ENCODE measurements at places on chromosomes 2 and 18.

DNA sequence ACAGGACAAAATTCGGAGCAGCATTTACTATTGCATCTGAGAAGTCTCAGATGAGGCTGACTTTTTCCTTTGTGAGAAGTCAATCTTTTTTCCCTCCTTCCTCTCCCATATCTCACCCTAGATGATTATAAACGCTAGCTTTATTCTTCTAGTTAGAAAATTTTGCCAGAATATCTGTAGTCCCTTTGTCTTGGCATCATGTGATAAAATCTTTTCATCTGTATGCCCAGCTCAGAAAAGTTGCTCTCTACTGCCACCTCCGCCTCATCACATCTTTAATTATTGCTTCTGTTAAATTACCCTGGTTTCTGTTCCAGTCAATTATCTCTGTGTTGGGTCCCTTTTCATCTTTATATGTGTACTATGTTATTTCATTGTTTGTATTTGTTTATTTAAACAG lies 210.8 kb upstream of the SLC35G4 start:
- no peak for DNase-seq

DNA sequence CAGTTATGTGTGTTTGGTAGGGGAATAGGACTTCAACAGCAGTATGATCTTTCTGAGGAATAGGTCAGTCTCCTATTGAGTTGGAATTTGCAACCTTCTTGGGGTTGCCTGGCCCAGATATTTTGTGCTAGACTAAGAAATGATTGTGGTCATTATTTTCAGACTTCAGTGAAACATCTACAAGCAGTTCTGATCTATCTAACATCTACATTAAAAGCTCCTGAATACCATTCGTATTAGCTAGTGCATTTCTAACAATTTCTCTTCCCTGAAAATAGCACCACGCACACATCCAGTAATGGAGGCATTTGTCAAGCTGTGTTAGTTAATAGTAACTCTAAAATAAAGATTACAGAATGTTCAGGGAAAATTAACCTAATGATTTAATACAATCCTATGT lies 179.3 kb downstream of the FIGN start:
- DNase-seq = no peak

- DNase-seq = peak; percentile 24
Observed at GRCh38 chr2:30165050-30165520, 18.3 kb downstream of the YPEL5 start.

- DNase-seq = no peak
Observed at GRCh38 chr2:109499566-109499965, 114.2 kb downstream of the SEPTIN10 start.

DNA sequence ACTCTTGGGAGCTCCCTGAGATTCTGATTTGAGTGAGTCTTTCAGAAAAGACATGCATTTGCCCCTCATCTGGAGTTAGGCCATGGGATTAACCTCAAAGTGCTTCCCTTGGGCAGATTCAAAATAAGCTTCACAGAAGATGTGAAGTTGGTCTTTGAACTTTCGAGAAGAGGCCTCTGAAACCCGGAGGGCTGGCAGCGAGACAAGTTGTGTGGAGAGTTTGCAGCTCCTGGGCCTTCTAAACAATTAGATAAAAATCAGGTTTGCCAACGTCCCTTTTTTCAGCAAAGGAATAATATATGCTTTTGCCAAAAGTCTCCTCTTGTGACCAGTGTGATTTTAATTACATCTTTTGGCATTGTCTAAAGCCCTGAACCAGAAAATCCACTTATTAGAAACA lies 489.7 kb downstream of the SOX11 start:
- DNase-seq = no peak

- DNase-seq = no peak
Observed at GRCh38 chr18:21997207-21998143, 171.9 kb upstream of the GATA6 start.

DNA sequence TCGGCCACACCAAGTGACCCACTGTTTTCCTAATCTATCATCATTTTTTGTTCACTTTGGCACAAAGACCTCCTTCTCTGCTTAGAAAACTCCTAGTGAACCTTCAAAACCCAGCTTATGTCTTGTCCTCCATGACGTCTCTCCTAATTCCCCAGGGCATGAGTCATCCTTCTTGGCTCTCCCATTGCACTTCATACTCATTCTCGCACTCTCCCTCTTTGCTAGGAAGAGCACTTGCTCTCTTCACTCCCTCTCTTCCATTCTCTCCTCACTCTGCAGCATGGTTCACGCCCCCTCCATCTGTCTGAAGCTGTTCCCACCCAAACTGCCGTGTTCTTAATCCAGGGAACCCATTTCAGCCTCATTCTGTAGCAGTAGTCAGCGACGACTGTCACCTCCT lies 103.9 kb downstream of the MRO start:
- DNase-seq = no peak

- DNase-seq = no peak
Observed at GRCh38 chr2:236629961-236630872, 60.6 kb downstream of the ACKR3 start.

- no peak for DNase-seq
Observed at GRCh38 chr2:34912084-34912483, 1313.0 kb upstream of the FAM98A start.

- no peak for DNase-seq
Observed at GRCh38 chr2:189933041-189933440, 129.5 kb downstream of the MSTN start.

DNA sequence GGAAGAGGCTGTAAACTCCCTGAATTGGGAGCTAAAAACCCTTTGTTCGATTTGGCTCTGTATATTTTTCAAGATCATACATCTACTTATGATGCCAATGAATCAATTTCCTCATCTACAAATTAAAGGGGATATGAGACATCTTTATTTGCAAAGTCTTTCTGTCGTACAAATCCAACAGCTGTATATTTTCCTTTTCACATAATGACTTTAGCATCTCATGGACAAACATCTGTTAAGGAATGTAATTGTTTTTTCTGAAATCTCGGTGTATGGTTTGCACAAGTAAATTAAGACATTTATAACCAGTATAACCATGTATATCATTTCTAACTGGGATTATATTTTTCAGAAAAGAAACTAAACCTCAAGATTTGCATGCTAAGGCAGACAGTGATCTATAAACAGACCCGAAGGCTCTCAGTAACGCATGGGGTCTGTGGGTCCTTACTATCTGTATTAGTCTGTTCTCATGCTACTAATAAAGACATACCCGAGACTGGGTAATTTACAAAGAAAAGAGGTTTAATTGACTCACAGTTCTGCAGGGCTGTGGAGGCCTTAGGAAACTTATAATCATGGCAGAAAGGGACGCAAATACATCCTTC lies 130.8 kb downstream of the SLC8A1 start:
- no peak for DNase-seq

GRCh38 chr2:217299590-217299989 lies 439.7 kb upstream of the TNP1 start:
- no peak for DNase-seq

DNA sequence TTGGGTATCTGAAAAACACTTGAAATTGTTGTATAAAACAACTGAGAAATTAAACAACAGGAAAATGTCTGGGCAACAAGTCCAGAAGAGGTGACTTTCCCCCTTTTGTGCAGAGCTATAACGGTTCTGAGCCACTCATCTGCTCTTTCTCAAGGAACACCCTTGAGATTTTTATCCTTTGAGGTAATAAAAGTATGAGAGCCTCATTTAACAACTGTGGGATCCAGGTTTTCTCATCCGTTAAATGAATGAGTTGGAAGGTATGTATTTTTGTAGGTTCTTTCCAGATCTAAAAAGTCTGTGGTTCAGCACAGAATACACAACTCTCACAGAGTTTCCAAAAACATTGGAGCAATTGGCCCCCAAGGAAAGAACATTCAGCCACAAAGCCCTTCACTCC lies 93.0 kb downstream of the ANKRD44 start:
- DNase-seq = no peak

DNA sequence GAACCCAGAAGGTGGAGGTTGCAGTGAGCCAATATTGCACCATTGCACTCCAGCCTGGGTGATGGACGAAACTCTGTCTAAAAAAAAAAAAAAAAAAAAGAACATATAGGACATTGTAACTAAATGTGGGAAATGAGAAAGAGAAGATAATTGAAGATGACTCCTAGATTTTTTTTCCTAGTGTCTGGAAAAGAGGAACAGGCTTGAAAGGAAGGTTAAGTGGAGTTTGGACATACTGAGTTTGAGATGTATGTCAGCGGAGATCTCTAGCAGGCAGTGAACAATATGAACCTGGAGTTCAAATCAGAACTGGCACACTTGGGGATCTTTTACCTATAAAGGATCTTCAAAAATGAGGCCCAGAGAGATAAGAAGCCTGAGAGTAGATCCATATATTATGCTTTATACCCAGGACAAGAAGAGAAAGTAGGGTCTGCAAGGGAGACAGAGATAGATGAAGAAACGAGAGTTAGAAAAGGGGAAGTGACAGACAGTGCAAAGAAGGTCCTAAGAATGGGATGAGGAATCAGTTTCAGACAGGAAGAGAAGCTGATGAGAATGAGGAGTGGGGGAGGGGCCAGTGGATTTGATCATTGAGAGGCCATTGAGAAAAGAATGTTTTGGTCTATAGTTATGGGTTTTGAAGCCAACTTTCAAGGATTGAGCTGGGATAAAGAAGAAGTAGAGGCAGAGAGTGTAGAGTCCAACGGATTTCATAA lies 46.9 kb upstream of the CD28 start:
- no peak for DNase-seq

DNA sequence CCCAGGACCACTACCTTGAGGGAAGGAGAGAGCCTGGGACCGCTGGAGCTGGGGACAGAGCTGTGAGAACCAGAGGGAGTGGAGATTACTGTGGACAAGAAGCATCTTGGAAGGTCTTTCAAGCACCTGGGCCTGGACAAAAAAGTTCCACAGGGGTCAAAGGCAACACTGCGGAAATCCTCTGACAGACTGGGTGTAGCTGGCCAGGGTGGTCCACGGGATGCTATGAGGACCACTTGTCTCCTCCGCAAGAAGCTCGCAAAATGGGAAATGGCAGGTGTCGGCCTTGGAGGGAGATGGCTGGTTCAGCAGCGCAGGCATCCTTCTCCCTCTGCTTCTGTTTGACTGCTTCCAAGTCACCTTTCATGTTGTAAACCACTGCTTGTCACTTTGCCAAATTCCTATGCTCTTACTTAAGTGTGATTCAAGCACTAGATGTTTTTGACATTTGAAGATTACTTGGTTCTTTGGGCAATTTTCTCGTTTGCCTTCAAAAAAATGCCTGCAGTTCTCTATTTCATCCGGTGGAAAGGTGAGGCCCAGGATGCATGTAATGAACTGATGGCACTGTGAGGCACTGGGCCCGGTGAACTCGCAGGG lies 27.7 kb downstream of the KLHL29 start:
- no peak for DNase-seq

GRCh38 chr18:59555995-59556659 lies 141.1 kb downstream of the CCBE1 start:
- DNase-seq = no peak

- DNase-seq = no peak
Observed at GRCh38 chr2:5946225-5947115, 254.3 kb downstream of the SOX11 start.

GRCh38 chr2:112835061-112835501 lies 1.5 kb downstream of the IL1B start:
- no peak for DNase-seq

DNA sequence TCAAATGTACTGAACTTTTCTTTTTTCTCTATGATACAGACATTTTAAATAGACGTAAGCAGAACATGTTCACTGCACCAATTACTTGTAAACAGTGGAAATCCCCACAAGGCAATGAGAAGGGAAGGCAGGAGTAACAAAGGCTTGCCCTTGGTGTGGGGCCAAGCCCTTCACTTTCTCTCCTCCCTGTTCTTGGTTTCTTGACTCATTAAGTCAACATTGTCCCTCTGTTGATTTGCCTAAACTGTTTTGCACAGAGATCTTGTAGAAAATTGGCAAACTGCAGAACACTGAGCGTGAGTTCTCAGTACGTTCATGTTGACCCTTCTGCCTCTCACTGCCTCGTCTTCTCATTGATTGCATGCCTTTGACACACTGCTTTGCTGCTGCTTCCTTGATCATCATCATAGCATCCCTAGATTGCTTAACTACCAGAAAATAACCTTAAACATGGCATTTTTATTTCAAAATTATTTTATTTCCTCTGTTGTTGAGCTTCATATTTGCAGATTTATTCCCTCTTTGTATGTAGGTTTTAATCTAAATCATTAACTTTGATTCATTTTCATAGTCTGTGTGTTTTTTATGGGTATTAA lies 257.7 kb downstream of the PTGR3 start:
- no peak for DNase-seq

- no peak for DNase-seq
Observed at GRCh38 chr2:241771286-241772062, 5.1 kb upstream of the GAL3ST2 start.

DNA sequence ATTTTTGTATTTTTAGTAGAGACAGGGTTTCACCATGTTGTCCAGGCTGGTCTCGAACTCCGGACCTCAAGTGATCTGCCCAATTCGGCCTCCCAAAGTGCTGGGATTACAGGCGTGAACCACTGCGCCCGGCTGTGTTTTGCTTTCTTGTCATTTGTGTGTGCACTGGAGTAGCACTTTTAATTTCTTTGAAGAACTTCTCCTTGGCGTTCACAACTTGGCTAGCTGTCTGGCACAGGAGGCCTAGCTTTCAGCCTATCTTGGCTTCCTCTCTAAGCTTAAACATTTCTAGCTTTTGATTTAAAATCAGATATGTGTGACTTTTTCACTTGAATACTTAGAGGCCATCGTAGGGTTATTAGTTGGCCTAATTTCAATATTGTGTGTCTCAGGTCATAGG lies 93.0 kb downstream of the COMMD1 start:
- no peak for DNase-seq

DNA sequence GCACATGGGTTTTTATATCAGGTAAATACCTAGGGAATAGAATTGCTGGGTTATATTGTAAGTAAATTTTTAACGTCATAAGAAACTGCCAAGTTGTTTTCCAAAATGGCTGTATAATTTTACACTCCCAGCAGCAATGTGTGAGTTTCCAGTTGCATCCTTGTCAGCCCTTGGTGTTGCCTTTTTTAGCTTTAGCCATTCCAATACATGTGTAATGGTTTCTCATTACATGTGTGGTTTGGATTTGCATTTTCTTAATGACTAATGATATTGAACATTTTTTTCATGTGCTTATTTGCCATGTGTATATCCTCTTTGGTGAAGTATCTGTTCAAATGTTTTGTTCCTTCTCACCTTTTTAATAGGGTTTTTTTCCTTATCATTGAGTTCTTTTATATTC lies 70.8 kb downstream of the ABI2 start:
- no peak for DNase-seq

GRCh38 chr2:1940679-1941078 lies 196.4 kb upstream of the PXDN start:
- no peak for DNase-seq

GRCh38 chr2:85291425-85292023 lies 36.3 kb downstream of the TGOLN2 start:
- no peak for DNase-seq

Measured in activated T-helper 1 cell treated with anti-CD3 and anti-CD28 coated beads, Interleukin-2, amount 50 U/mL, for 16 hours (primary cell).